Activated CD4-positive, alpha-beta T cell treated with anti-CD3 and anti-CD28 coated beads for 1 hour (primary cell): ENCODE measurements at places on chromosomes 1 and 21.

DNA sequence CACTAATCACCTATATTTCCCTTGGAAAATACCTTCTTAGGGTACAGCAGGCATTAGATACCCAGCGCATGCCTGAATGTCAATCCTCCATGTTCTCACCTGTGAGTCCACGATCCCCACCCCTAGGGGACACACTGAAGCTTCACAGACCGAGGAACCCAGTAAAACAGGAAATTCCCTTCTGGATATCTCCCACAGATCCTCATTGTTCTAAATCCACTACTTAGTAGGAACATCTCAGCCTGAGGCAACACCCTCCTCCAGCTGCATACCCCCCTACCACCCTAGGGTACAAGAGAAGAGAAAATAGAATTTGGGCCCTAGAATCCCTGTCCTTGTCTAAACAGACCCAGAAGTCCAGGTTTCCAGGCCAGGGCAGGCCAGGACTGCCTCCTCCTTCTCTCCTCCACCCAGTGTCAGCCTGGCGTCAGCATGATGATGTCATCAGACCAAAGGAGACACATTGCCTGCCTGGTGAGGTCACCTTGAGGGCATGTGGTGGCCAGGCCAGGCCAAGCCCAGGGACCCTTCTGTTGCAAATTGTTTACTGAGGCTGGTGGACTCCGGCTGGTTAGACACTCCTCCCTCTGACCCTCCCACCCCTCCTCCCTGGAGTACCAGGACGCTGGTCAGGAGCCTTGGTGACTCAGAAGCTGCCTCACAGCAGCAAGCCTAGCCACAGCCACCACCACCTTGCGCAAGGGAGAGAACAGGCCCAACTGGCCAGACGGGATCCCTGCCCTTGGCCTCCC lies 6.2 kb downstream of the NECTIN4 start:
- no peak for DNase-seq

DNA sequence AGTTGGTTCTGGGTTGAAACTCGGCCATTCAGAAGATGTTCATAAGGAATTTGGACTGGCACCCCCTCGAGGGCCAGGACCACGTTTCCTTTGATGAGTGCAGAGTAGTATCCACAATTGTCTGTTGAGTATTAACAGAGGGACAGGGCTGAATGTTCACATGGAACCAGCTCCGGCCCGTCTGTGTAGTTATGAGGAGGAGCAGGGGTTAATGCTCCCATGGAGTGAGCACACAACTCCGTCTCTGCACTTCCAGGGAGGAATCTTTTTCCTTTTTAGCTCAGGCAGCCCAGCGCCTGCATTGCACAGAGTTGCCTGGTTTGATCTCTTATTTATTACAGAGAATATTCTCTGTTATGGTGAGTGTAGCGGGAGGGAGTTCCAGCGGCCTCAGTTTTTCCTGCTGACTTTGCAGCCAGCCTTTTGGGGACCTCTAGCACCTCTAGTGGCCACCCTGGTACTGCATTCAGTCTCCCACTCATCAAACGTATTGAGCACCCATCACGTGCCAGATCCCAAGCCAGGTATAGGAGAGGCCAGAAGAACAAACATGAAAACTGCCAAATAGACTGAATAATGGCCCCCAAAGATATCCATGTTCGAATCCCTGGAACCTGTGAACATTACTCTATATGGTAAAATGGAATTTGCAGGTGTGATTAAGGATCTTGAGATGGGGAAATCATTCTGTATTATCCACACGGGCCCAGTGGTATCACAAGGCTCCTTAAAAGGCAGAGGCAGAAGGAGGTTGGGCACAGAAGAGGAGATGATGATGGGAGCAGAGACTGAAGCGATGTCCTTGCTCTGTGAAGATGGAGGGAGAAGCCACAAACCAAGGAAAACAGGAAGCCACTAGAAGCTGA lies 167.7 kb upstream of the CSF3R start:
- DNase-seq, result peak; percentile 28

DNA sequence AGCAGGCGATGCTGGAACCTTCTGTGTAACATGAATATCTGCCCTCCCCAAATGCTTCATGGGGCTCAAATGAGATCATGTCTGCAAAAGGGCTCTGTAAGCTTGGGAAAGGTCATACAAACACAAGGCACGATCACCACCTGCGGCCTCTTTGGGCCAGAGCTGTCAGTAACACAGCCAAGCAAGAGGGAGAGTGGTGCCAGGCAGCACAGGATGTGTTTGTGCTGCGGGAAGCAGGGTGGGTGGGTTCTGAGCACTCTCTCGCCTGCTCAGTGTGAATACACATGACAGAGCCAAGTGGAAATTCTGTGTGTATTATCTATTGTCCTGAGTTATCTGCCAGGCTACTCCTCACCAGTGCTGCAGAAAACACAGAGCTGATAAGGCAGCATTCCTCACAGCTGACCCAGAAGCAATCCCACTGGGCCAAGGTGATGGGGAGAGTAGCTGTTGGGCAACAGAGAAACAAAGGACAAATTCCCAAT lies 101.2 kb downstream of the LAMC2 start:
- no peak for DNase-seq

GRCh38 chr21:26388731-26389231 lies 184.3 kb downstream of the CYYR1 start:
- no peak for DNase-seq

DNA sequence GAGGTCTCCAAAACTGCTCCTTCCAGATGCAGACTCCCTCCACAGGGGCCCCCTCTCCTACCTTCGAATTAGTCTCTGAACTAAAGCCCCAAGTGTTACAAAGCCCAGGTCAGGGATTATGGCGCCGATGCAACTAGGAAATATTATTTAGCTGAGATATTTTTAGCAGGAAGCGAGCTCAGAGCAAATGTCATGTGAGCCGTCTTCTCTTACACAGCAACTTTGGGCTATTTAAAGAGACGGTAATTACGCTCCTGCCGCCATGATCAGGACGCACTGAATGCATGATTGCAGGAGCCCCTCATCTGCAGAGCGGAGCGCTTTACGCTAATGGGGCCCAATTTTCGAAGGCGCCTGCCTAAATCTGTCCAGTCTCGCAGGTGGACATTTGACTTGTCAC lies 55.3 kb upstream of the TARDBP start:
- no peak for DNase-seq

DNA sequence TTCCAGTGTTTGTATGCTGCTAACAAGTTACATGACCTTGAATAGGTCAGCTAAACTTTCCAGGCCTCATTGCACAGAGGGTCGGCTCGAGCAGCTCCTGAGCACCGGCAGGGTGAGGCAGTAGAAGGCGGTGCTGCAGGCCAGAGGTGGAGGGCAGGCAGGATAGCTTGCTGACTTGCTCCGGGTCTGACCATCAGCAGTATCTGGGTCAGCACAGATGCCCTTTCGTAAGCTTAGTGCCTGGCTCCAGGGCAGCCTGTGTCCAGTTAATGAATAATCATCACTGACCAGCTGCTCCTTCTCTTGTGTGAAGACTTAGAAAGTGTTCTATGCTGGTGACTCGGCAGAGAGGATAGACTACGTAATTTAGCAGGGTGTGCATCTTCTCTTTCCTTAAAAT lies 6.9 kb downstream of the MAPKAPK2 start:
- no peak for DNase-seq

GRCh38 chr1:50610563-50610962 lies 187.3 kb upstream of the DMRTA2 start:
- DNase-seq, result no peak

- no peak for DNase-seq
Observed at GRCh38 chr1:52461821-52462220, 57.4 kb downstream of the PRPF38A start.

- DNase-seq, result no peak
Observed at GRCh38 chr1:66397192-66397591, 136.8 kb upstream of the SGIP1 start.

- DNase-seq, result no peak
Observed at GRCh38 chr1:62318756-62319544, at the start of gene KANK4. Gene KANK4 (minus strand): TSS chr1:62319434. CDS start chr1:62281564, 37,870 bp downstream.

DNA sequence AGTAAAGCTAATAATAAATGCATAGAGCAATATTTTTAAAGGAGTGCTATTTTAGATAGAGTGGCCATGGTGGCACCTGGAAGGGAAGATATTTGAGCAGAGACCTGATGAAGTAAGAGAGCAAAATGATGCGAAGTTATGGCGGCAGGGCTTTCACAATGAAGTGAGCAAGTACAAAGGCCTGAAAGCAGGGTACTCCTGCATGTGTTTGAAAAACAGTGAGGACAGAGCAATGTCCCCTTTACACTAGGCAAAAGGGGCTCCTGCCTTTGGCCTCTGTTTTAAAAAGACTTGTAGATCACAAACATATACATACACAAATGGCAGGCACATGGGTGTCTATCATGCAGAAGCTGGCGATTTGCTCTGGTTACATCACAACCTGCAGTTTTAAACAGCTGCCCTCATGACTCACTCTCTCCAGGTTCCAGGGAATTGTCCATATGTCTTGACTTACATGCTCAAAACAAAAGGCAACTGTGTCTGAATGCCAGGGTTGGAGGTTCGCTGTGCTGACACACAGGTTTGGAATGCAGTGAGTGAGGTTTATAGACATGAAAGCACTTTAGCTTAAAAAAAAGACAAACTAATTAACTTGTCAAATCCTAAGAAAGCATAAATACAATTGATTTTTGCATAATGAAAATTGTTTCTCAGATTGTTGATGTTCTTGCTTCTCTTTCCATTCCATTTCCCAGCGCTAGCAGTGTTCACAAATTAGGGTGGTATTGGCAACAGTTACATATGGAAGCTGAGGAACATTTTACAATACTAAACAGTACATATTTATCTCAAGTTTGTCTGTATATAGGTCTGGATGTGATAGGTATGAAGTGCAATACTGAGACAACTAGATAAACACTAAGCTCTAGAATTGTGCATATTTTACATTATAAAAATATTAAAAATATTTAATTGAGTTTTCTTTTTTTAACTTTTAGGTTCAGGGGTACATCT lies 313.9 kb downstream of the BARHL2 start:
- no peak for DNase-seq

DNA sequence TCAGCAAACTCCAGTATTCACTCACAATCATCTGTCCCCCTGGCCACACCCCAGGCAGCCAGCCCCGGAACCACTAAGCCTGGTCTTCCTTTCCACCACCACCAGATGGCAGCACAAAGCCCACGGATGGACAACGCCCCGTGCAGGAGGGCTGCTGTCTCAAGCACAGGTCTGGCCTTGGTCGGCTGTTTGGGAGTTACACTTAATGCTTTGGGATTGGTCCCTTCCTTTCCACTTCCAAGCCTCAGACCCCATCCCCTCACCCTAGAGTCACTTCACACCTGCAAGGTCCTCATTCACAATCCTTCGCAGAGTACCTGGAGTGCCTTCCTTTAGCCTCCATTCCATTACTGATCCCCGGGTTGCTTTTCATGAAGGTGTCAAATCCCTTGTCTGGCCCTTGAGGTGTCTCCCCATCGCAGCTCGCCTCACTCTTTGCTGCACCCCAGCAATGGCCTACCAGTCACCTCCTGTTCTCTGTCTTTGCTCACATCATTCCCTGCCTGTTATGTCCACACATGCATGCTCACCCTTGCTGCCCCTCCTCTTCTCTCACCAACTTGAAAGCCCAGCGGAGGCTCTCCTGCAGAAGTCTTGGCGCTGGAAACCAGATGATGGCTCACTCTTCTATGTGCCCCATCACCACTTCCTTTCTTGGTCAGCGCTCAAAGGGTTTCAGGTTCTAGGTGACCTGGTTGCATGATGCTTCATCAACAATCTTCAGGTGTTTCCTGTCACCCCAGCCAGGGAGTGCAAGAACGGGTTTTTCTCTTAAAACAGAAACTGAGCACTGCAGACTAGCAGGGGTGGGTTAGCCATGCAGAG lies 24.9 kb upstream of the KCNA2 start:
- DNase-seq, result peak; percentile 75

DNA sequence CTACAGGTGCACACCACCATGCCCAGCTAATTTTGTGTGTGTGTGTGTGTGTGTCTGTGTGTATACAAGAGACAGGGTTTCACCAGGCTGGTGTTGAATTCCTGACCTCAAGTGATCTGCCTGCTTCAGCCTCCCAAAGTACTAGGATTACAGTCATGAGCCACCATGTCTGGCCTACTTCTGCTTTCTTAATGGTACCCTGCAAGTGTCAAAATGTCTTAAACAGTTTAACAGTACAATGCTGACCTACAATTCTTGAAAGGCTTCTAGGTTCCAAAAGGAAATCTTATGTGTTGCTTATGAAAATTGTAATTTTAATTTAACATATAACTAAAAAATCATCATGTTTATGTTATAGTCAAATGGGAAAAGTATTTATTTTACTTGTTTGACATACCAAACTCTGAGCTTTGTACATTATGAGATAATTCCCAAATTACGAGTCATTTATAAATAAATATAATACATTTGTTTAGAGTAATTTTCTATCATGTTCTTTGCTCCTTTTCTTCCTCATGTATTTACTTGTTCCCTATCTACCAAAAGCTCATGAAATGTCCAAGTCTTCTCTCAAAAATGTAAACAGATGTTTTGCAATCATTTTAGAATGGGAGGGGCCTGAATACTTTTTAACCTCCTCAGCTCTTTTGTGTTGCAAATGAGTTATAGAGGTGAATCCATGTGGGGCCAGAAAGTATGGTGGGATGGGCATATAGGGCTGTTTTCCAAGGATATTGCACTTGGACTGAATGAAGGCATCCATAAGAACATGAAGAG lies 8.4 kb upstream of the VCAM1 start:
- DNase-seq, result no peak

- no peak for DNase-seq
Observed at GRCh38 chr1:97383797-97384196, 537.0 kb downstream of the DPYD start.

DNA sequence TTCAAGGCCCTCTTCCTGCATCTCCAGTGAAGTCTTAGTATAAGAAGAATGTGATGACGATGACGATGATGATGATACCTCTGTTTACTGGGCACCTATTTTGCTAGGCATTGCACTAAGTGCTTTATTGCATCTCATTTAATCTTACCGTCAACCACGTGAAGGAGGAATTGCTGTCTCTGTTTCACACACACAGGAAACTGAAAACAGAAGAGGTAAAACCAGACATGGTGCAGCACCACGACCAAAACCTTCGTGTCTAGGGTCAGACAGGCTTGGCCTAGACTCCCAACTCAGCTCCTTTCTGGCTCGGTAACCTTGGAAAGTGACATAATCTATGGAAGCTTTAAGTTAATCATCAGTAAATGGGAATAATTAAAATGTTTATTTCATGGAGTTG lies 20.7 kb upstream of the KCNA2 start:
- DNase-seq, result no peak

DNA sequence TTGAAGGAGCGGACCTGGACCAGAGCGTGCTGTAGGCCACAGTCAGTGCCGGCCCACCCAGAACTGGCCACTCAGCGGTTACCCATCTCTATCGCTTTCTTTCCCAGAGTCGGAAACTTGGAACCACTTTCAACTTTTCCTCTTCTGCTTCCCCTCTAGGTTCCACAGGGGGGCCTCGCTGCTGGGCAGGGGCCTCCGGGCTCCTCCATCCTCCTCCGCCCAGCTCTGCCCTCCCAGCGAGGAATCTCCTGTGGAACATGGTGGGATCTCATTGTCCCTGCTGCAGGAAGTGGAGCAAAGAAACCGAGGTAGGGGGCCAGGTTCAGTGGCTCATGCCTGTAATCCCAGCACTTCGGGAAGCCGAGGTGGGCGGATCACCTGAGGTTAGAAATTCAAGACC lies 139.2 kb downstream of the ETS2 start:
- DNase-seq, result no peak
